Tibial nerve (tissue), 4 donors: ENCODE measurements at places on chromosomes 11 and 22. TPM values are rescaled to one million over a fixed set of nuclear protein-coding genes. Genes with fewer than 3 reads are reported as not detected.

GRCh38 chr11:34313099-34313517 is 44.7 kb downstream of the ABTB2 start:
- DNase-seq = no peak
- H3K4me1 ChIP-seq = peaks cover 37% of the 10 kb centered on the region
- H3K4me3 ChIP-seq = no peak overlapping the region
- no peaks in the 10 kb centered on the region for H3K36me3 ChIP-seq
- no peaks in the 10 kb centered on the region for H3K27me3 ChIP-seq
- H3K27ac ChIP-seq = no peak overlapping the region

- H3K36me3 ChIP-seq = no peaks in the 10 kb centered on the region
- H3K27ac ChIP-seq = peak overlapping the region; percentile 8
- no peak overlapping the region for H3K4me3 ChIP-seq
- H3K4me1 ChIP-seq = no peaks in the 10 kb centered on the region
- no peaks in the 10 kb centered on the region for H3K27me3 ChIP-seq
Observed at GRCh38 chr11:9787981-9788521, 124.2 kb downstream of the SWAP70 start.

DNA sequence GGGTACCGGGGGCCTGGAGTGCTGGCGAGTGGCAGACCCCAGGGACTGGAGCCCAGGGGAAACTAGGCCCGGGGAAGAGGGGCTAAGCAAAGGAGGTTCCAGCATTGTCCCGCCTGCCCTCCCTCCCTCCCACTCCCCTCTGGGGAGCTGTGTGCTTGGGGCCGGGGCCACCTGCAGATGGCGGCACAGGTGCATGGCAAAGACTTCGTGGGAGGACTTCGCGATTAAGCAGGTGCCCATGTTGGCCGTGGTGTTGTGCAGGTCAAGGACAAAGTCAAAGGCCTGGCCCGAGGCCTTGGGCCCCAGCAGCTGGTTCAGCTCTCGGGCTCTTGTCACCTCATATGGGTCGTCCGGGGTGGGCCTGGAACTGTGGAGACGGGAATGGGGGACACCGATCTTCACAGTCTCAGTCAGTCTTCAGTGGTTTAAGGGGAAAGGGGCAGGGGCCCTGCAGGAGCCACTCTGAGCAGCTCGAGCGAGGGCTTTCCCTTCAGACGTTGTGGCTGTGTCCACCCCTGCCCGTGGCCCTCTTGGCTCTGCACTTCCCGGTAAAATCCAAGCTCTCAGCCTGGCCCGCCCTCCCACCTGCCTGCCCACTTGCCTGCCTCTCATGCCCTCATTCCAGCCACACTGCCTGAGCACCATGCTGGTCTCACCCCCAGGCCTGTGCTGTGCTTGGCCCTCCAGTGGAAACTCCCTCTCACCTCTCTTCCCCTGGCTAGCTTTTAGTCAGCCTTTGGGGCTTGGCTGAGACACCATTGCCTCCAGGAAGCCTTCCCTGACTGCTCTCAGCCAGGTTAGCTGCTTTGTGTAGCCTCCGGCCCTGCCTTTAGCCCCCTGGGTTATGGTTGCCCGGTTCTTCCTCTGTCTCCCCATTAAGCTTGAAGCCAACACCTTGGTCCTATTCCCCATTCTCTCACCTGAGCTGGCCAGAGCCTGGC is 4.7 kb downstream of the ACY3 start:
- H3K4me3 ChIP-seq = no peak overlapping the region
- peaks cover 28% of the 10 kb centered on the region for H3K4me1 ChIP-seq
- peaks cover 8% of the 10 kb centered on the region for H3K27me3 ChIP-seq
- H3K27ac ChIP-seq = no peak overlapping the region

DNA sequence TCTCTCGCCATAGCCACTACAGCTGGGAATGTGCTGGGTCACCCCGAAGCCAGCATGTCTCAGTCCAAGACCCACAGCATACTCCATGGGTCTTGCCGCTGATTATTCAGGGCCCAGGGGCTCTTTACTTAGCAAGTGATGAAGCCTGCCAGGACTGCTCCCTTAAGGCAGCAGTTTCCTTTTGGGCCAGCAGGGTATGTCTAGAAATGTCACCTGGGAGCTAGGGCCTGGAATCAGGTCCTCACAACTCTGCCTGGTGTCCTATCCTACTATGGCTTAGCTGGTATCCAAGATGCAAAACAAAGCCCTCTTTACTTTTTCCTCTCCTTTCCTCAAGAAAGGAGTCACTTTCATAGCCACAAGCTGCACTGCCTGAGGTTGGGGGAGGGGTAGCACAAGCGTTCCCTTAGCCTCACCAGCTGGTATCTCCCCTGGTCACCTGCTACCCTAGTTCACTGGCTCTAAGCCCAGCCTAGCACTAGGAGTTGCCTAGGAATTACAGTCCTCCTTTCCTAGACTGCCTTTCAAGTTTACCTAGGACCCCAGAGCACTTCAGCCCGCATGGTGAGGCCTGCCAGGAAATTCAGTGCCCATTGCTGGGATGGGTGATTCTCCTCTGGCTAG is 22.6 kb upstream of the NCR3LG1 start:
- no peaks in the 10 kb centered on the region for H3K4me1 ChIP-seq
- H3K27ac ChIP-seq = no peak overlapping the region
- H3K4me3 ChIP-seq = no peak overlapping the region
- H3K27me3 ChIP-seq = no peaks in the 10 kb centered on the region
- no peak for DNase-seq

DNA sequence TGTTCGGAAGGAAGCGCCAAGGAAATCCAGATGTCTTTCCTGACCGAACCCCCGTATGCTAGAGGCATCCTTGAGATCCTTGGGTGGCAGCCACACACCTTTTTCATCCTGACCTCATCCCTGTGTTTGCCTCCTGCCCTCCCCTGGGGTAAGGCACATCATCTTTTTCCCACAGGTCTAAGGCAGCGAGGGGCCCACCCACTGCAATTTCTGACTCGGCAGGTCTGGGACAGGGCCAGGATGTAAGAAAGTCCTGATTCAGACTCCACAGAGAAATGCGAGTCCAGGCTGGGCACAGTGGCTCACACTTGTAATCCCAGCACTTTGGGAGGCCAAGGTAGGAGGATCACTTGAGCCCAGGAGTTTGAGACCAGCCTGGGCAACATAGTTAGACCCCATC is 10.5 kb downstream of the ZMAT5 start:
- no peaks in the 10 kb centered on the region for H3K4me1 ChIP-seq
- H3K27me3 ChIP-seq = no peaks in the 10 kb centered on the region
- H3K36me3 ChIP-seq = no peaks in the 10 kb centered on the region

DNA sequence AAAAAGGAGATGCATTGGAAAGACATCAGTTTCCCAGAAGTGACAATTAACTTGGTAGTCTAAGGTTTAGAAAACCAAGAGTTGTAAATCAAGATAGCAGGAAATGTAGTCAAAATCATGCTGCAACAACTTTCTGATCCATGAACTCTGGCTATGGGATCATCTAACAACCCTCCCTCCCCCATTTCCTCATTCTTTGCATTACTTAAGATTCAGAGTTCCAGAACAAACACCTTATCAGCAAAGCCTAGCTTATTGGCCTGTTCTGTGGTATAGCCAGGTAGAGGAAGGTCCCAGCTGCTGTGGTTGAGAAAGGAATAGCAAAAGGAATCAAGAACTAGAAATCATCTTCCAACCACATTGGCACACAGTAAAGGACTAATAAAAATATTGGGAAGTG is 651.1 kb downstream of the METTL15 start:
- no peak overlapping the region for H3K27ac ChIP-seq
- H3K36me3 ChIP-seq = no peaks in the 10 kb centered on the region
- no peaks in the 10 kb centered on the region for H3K27me3 ChIP-seq

GRCh38 chr11:60855726-60856633 is at the start of gene PTGDR2:
PTGDR2 (minus strand) TSS chr11:60855950; CDS start chr11:60853722, 2,228 bp downstream.
- no peaks in the 10 kb centered on the region for H3K27me3 ChIP-seq
- H3K4me3 ChIP-seq = no peak within 1 kb of the TSS
- no peak for DNase-seq
- H3K27ac ChIP-seq = no peak within 1 kb of the TSS

The PRRG4 gene
- 29.9 TPM for total RNA-seq

The TUBA8 gene
- total RNA-seq = 12.3 TPM

The PIWIL4 gene
- total RNA-seq = 7.2 TPM

The FXYD2 gene
- 1.8 TPM for total RNA-seq

The RFPL3 gene
- total RNA-seq = not detected

The MYO18B gene
- total RNA-seq = under 0.01 TPM

The CCDC116 gene
- 0.42 TPM for total RNA-seq
